Frontal cortex (tissue), 4 donors: ENCODE measurements at places on chromosomes 2 and 18.

- DNase-seq = no peak
These were observed 81.2 kb upstream of the LTBP1 start for GRCh38 chr2:32865399-32866068.

DNA sequence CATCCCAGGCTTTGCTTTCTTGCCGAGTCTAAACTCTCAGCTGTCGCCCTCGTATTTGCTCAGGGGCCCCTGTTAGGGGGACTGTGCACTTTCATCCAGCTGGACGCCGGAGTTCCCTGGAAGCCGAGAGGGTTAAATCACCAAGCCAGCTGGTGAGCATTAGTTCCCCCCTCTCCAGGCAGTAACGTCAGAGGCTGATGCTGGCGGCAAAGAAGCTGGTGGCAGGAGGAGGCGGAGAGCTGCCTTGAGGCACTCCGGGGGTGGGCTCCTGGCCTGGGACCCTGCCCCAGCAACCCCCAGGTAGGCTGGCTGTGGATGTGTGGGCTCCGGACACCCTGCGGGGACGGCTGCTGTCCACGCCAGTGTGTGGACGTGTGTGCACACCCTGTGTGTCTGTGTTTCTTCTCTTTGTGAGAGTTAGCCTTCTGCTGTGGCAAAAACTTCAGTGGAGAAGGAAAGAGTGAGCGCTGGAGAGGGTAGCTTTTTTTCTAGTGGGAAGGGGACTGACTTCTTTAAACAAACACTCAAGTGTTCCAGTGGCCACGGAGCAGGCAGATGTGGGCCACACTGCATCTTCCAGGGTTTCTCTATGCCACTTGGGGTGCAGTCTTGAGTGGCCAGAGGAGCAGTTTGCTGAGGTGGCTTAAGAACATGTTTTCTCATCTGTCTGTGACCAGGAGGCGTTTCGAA, 84.7 kb downstream of the GLI2 start:
- DNase-seq = no peak

DNA sequence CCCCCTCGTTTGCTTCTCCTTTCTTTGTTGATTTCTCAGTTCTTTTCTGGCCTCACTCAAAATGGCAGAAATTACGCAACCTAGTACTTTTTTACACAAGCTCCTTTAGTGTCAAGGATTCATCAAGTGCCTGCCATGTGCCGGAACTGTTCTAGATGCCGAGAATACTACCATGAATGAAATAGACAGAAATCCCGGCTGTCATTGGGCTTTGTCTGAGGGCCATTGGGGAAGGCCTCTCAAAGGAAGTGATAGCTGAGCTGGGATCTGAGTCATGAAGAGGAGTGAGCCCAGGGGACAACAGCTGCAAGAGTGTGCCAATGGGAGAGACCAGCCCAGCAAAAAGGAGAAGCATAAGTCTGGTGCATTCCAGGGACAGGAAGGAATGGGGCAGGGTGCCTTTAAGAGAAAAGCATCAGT, 34.3 kb upstream of the PPP1CB start:
- DNase-seq = no peak

GRCh38 chr2:2558476-2558875, 227.4 kb upstream of the MYT1L start:
- DNase-seq = no peak
